ENCODE measurements at places on chromosomes 12 and 14.

- no peak for DNase-seq
Observed at GRCh38 chr14:29627137-29627536, 300.5 kb downstream of the PRKD1 start.

DNA sequence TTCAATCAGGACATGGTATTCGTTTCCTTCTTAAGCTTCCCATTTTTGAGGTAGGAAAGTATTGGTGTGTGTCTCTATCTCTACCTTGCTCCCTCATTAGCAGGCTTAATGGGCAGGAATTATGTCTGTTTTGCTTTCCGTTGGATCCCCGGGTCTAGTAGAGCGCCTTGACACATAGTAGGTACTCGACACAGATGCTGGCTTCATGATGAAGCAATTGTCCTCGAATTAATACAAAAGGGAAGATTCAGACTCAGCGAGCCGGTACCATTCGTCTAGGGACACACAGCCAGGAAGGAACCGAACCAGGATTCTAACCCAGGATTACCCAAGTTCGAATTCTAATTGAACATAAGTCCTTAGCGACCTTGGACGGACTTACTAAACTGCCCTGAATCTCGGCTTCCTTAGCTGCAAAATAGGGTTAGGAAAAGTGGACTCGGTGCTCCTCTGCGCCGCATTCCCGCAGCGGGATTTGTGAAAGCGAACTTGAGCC, 496 bp upstream of the ISCU start:
- DNase-seq: no peak

GRCh38 chr14:83923842-83924241, 1606.1 kb upstream of the FLRT2 start:
- DNase-seq: no peak

- no peak for DNase-seq
Observed at GRCh38 chr12:114690267-114691135, 6.5 kb upstream of the TBX3 start.

GRCh38 chr12:102669056-102669455, 188.7 kb upstream of the IGF1 start:
- DNase-seq: no peak

DNA sequence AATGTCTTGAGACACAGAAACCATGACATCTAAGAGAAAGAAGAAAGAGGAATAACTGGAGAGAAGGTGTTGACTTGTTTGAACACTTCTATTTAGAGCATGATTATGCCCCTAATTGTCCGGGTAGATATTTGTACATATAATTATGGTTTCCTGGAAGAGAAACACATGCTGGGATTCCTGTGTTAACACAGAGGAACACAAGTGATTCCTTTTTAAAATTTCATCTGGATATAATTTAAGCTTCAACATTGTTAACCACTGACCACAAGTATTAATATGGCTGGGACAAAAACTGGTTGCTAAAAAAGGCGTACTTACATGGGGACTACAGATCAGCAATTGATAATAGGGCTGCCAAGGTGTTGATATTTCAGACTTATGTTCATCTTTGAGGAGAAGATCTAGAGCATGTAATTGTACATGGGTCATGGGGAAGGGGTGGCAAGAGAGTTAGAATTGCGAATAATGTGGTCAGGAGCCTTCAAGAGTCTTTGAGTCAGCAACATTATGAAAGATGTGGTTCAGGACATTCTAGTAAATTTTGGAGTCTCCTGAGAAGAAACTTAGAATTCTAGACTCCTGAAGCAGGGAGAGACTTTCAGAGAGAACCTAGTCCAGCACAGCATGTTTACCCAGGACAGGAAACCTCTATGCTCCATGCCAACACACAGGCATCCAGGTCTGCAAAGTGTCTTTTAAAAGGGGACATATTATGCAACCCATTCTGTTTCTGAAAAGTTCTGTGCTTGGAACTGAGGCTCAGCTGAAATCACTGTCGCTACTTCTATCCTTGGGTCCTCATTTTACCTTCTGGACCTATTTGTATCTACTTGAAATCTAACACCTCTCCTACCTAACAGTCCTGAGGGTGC, 56.5 kb downstream of the SLC38A1 start:
- DNase-seq: no peak

DNA sequence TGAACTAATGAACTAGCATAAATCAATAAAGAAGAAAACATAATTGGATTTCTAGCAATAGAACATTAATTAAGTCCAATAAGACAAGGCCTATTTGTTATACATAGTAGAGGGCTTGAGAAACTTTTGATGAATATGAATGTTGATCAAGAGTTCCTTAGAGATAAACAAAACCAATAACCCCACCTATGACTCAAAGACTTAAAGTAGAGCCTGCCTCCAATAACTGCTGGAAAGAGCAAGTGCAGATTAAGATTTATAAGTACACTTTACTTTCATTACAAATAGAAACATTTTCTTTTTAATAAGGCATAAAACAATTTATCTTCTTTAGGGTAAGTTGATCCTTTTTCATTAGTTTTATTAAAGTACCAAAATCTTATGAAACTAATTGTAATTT, 185.7 kb downstream of the SRGAP1 start:
- no peak for DNase-seq

DNA sequence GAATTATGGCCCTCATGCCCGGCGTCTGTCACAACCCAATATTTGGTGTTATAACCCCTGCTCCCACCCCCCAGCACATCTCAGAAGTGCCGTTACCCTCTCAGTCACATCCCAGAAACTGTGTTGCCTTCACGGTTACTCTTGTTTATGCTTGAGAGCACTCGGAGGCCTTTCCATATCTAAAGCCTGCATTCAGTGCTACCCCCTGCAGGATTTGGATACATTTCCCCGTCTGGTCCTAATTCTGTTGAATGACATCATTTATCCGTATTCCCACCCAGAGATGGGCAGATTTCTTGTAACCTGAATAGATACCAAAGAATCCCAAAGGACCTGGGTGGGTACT, 19.1 kb upstream of the FOS start:
- DNase-seq: no peak
